ENCODE measurements at places on chromosomes 12 and 14. TPM values are rescaled to one million over a fixed set of nuclear protein-coding genes. Genes with fewer than 3 reads are reported as not detected.

The ARHGDIB gene
- 8.3 TPM for total RNA-seq

The SIRT4 gene
- 2.5 TPM for total RNA-seq

The KRT80 gene
- total RNA-seq = 0.17 TPM

The DHH gene
- under 0.01 TPM for total RNA-seq

The STAC3 gene
- 0.26 TPM for total RNA-seq

The CD27 gene
- total RNA-seq = 0.17 TPM

The HOXC6 gene
- 0.17 TPM for total RNA-seq

The TC2N gene
- total RNA-seq = 0.26 TPM

The RAB15 gene
- total RNA-seq = 3.6 TPM

The LUM gene
- 217 TPM for total RNA-seq

DNA sequence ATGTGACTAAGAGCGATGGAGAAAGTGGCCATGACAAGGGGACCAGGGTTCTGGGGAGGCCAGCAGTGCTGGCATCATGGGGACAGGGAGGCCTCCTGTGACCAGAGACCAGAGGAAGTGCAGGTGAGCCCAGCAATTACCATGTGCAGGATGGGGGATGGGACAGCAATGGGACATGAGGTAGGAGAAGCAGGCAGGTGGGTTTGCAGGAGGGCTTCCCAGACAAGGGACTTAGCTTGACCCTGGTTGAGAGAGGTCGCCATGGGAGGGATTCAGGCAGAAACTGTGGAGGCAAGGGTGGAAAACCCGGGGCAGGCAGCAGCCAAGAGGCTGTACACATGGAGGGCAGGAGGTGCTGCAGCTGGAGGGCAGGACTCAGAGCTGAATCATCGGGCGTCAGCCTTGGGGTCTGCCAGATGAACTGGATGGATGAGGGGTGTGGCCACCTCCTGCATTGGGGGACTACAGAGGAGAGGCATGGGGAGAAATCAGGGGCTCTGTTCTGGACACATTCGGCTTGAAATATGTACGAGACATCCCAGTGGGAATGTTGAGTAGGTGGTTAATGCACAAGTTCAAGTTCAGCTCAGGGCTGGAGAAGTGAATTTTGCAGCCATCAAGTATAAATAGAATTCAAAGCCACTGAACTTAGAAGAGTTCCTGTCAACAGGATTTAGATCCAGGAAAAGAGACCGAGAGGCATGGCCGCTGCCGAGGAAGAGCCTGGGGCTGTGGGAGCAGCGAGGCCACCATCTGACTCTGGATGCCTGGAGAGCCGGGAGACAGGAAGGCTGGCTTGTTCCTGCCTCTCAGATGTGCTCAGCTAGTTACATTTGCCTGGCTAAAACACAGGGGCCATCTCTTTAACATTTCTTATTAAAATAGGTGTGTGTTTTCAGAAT is 36.6 kb downstream of the SFSWAP start:
- no peak overlapping the region for H3K27ac ChIP-seq
- peaks cover 8% of the 10 kb centered on the region for H3K36me3 ChIP-seq
- H3K27me3 ChIP-seq = no peaks in the 10 kb centered on the region
- no peak for DNase-seq
- no peaks in the 10 kb centered on the region for H3K4me1 ChIP-seq

DNA sequence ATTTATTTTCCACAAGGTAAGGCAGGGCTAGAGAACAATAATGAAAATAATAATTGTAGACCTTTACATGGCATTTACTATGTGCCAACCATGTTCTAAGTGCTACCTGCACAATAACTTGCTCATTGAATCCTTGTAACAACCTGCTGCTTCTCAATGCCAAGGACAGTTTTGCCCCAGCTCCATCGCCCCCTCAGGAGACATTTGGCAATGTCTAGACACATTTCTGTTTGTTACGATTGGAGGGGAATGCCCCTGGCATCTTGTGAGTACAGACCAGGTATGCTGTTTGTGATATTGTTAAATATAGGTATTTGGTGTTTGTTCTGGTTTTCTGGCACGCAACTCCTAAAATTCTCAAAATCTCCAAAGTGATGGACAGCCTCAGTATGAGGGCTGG is 8.1 kb upstream of the ATXN2 start:
- no peaks in the 10 kb centered on the region for H3K36me3 ChIP-seq
- H3K27ac ChIP-seq = no peak overlapping the region
- no peaks in the 10 kb centered on the region for H3K4me1 ChIP-seq
- H3K27me3 ChIP-seq = no peaks in the 10 kb centered on the region
- H3K4me3 ChIP-seq = no peak overlapping the region

DNA sequence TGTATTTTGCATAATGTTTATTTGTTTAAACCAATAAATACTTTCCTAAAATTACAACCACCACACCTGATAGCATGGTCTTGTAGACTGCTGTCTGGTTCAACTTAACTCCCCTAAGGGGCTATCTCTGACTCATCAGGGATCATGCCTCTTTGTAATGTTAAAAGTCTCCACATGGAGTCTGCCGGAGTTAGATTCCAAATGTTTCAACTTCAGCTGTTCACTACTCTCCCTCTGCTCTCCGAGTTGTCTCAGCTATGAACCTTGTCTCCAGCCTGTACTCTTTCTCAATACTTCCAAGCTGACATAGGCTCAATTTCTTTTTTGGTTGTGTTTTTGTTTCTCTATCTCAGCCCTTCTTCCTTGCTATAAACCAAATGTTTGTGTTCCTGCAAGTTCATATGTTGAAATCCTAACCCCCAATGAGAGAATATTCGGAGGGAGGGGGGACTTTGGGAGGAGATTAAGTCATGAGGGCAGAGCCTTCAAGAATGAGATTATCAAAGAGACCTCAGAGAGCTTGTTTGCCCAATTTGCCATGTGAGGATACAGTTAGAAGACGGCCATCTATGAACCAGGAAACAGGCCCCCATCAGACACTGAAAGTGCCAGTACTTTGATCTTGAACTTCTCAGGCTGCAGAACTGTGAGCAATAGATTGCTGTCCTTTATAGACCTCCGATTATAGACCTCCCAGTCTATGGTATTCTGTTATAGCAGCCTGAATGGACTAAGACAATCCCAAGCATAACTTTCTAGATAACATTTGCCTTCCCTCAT is 858.2 kb downstream of the VRK1 start:
- no peaks in the 10 kb centered on the region for H3K36me3 ChIP-seq
- no peaks in the 10 kb centered on the region for H3K4me1 ChIP-seq
- no peak overlapping the region for H3K27ac ChIP-seq
- no peaks in the 10 kb centered on the region for H3K27me3 ChIP-seq

DNA sequence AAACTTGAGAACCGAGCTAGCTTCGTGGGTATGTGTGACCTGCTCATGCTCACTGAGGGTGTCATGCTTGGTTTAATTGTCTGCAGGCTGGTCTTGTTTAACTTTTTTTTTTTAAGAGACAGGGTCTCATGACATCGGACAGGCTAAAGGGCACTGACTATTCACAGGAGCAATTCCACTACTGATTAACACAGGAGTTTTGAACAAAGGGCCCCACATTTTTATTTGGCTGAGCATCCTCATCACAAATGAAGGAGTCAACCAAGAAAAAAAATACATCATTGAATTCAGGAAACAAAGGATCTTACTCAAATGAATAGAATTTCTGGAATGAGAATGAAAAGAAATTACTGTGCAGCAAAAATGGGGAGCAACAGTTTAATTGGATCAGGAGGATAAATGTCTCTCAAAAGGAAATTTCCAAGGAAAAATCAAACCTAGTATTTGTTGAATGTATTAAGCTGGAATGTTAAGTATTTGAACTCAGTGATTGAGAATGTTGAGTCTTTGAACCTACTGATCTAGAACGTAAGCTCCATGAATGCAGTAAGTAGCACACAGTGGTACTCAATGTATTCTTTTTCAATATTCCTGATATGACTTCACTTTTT is 20.8 kb upstream of the PYROXD1 start:
- H3K27ac ChIP-seq = no peak overlapping the region
- DNase-seq = peak; percentile 2
- no peak overlapping the region for H3K4me3 ChIP-seq
- H3K4me1 ChIP-seq = no peaks in the 10 kb centered on the region

DNA sequence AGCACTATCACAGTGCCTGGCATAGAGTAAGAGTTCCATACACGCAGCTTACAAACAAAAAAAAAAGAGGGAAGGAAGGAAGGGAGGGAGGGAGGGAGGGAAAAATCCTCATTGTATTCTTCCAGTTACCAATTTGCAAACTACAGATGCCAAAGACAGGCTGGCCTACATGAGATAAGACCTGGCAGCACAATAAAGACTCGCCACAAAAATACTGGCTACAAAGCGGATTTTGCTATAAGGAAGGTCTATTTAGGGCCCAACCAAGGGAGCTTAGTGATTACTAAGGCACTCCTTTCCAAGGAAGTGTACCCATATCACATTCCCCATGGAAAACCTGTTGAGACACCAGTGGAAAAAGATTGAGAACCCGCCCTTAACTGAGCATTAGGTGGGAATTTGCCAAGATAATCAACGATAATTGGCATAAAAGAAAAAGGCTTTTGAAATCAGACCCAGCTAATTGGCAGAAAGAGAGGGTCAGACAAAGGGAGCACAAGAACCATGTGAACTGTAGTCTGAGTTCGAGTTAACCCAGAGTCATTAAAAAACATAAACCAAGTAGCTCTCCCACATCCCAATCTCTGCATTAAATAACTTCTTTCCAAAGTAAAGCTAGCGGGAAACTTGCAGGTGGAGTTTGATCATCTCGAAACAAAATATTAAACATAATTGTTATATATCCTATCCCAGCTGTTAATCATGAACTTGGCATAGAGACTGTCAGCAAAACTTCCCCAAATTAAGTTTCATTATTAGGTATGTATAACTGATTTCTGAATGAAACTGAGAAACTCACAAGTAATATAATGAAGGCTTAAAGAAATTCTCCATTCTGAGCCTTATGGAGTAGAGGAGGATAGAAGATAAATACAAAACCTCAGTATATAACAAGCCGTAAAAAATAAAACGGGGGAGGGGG is 50.1 kb downstream of the PHLDA1 start:
- DNase-seq = no peak
- no peaks in the 10 kb centered on the region for H3K27me3 ChIP-seq
- H3K4me1 ChIP-seq = peaks cover 39% of the 10 kb centered on the region
- no peak overlapping the region for H3K4me3 ChIP-seq

DNA sequence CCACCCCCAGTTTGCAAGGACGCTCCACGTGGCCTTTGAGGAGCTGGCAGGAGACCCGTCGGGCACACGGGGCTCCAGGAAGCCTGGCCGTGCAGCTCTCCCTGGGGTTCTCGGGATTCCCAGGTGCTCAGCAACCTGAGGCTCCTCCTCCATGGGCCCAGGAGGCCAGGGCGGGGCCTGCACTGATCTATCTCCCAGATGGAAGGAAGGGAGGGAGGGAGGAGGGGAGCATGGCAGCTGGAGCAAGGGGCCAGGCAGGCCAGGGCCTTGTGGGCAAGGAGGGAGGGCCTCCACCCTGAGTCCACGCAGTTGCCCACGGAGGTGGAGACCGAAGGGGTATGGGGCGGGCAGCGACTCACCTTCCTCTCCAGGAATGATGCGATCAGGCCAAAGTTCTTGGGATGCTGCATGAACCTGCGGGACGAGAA is 127.3 kb downstream of the RFLNA start:
- H3K27me3 ChIP-seq = no peaks in the 10 kb centered on the region
- peaks cover 12% of the 10 kb centered on the region for H3K36me3 ChIP-seq
- H3K27ac ChIP-seq = peak overlapping the region; percentile 98

DNA sequence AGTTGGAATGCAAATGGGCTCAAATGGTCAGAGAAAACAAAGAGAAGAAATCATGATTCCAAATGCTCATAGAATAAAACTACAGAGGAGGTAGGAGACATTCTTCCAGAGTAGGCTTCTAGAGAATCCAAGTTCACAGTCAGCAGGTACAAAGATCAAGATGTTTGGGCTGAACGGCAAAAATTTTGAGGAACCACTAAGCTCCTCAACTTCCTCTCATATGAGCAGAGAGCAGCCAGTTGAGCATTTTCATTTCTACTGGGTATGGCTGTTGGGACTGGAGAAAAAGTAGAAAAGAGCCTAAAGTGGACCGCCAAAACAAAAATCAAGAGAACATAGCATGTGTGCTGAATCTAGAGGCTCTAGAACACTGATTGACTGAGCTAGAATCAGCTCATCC is 73.8 kb upstream of the ARID2 start:
- H3K4me3 ChIP-seq = no peak overlapping the region
- DNase-seq = no peak
- H3K27ac ChIP-seq = no peak overlapping the region
- no peaks in the 10 kb centered on the region for H3K36me3 ChIP-seq
- H3K4me1 ChIP-seq = no peaks in the 10 kb centered on the region

DNA sequence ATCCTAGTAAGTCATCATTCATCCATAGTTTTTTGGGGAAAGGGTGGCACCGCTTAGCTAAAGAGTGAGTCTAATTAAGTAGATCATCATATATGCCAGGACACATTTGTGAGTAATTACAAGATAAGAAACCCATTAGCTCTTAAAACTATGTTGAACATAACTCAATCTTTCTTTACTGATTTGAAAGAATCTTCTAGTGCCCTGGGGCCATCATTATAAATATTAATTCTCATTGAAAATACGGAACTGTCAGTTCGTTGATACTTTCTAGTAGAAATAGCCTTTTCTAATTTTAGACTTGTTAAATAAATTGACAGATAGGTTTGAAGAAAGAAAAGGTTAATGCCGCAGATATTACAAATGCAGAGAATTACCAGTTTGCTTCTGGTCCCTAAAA is 312.6 kb downstream of the NELL2 start:
- no peak overlapping the region for H3K4me3 ChIP-seq
- no peaks in the 10 kb centered on the region for H3K4me1 ChIP-seq
- H3K36me3 ChIP-seq = no peaks in the 10 kb centered on the region

DNA sequence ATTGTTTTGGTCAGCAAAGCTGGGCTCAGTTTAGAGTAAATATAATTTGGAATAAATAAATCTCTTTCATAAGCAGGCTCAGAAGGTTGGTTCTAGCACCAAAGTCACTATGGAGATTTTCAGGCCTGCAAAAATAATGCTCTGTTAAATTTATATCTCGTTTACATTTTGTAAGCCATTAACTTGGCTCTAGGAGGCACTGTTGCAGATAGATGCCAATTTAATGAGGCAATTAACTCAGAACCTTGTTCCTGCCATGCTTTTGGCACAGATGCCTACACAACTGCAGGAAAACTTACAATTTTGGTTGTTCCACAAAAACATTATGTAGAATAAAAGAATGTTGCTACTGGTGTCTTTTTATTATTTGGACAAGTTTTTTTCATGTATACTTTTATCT is 428.1 kb downstream of the FLRT2 start:
- no peak overlapping the region for H3K4me3 ChIP-seq
- H3K36me3 ChIP-seq = no peaks in the 10 kb centered on the region

DNA sequence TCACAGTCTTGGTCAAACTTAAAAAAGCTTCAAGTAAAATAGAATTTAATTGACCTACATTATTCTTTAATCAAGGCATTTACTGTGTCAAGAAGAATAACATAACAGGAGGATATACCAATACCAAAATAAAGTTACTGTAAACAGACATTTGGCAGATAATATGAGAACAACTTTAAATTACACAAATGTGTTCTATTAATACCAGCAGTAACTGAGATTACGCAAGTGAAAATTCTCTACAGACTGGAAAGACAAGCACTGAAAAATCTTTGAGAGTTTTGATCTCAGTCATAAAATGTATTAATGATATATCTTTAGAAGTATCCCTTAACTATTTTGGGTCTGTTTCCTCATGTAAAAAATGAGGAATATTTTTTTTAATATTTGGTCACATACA is 169.2 kb upstream of the SOX5 start:
- DNase-seq = no peak
- H3K27me3 ChIP-seq = no peaks in the 10 kb centered on the region
- no peaks in the 10 kb centered on the region for H3K36me3 ChIP-seq
- H3K4me3 ChIP-seq = no peak overlapping the region
- no peaks in the 10 kb centered on the region for H3K4me1 ChIP-seq
- H3K27ac ChIP-seq = no peak overlapping the region
